Activated CD8-positive, alpha-beta memory T cell treated with anti-CD3 and anti-CD28 coated beads for 1 hour (primary cell): ENCODE measurements at places on chromosomes 13 and 19.

DNA sequence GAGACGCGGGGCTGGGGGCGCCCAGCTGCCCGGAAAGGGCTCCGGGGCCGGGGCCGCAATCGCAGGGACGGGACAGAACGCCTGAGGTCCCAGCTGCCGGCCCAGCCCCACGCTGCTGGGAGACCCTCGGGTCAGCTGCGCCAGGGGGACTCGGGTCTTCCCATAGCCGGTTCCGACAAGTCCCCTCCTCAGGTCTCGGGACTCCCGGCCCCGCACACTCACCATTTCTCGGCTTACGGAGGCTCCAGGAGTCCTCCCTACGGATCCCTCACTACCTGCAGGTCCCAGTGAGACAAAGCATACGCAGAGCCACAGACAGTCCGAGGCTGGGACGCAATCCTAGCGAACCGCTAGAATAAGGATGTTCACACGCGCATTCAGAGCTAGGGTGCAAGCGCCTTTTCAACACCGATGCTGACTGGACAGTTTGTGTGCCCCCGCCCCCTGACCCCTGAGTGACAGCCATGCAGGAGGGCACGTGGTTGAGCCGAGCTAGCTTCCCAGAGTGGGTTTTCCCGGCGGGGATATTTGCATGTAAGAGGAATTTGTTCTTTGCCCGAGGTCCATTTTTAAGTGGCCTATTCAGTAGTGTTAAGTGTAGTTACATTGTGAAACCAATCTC lies 13.6 kb downstream of the ZNF490 start:
- DNase-seq = no peak

DNA sequence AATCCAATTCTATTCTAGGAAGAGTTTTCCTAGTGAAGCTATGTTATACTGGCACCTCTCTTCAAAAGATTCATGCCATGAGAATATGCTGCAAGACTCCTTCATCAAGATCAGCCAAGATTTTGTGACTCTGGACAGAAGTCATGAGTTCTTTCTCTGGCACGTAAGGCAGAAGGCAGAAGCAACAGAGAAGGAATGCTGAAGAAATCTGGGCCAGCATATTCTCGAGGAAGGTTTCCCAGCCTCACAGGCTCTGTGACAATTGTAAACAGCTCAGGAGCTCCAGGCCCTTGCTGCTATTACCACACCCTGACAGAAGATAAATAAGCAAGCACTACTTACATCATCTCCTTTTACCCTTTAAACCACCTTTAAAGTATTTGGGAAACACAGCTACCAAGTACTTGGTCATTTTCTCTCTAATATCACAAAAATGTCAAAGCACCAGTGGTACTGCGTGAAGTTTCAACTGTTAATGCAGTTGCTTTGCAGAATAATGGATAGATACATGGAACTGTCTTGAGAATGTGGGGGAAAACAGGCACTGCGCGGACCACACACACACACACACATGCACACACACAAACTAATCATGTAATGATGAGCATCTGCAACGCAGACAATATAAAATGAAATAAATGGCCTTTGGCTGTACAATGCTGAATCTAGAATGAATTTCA lies 55.4 kb downstream of the INTS6 start:
- DNase-seq = no peak

DNA sequence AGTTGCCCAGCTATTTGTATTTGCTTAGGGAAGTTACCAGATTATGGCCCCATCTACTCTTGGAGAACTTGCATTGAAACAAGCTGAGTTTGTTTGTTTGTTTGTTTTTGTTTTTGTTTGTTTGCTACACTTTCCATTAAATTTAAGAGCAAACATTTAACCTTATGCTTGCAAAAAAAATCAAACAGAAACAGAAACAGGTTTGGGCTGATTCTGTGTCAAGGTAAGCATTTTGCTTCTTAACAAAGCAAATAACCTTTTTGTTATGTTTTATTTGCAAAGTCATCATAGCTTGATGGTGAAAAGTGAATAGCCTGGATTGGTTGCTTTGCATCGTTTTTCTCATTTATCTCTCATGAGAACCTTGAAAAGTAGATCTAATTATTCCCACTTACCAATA lies 531.8 kb downstream of the EFNB2 start:
- no peak for DNase-seq

- no peak for DNase-seq
These were observed 56.6 kb downstream of the TUBGCP3 start for GRCh38 chr13:112531263-112531794.

DNA sequence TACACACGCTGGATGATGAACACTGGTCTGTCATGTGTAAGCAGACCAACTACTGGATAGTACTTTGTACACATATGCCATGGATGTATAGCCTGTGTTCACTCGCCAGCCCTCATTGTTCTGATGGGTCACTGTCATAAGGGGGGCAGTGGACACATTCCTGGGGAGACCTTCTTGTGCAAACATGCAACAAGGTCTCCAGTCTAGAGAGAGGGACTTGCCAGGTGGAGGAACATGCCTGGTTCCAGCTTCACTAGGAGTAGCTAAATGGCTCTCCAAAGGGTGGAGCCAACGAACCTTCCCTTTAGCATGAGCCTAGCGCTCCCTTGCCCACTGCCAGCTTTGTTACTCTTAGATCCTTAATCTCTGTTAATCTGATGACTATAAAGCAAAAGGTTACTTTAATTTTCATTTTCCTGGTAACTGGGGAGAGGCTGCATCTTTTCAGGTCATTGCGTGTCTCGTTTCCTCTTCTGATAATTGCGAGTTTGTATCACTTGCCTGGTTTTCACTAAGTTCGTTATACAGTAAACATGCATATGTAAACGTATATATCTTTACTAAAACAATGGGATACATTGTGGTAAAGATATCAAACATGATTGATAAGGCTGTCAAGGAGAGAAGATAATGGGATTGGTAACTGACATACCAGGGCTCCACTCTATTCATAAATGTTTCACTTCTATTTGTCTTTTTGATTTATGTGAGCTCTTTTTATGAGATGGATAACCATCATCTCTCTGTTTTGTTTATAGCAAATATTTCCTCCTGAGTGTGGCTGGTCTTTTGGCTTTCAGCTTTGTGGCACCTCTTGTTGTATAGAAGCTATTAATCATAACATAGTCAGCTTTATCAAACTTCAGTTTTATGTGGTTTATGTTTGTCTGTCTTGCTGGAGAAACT lies 235.2 kb upstream of the SGCG start:
- DNase-seq = no peak
